ENCODE measurements at places on chromosomes 11 and 22.

- no peak for DNase-seq
These were observed 40.0 kb upstream of the RRM1 start for GRCh38 chr11:4054643-4055042.

DNA sequence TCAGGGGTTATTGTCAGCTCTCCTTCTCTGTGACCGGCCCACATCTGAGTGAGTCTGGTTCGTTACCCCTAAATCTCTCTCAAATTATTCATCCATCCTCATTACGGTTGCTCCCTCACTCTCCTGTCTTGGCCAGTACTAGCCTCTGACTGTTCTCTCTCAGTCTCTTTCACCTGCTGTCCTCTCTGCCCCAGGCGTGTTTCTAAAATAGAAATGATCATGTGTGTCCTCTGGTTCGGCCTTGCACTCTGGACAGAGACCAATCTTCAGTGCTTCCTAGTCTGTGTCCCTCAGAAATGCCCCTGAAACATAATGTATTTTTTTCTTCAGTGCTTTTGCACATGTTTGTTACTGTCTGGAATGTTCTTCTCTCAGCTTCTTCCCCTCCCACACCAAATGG lies 4.9 kb downstream of the PSMD13 start:
- no peak for DNase-seq

DNA sequence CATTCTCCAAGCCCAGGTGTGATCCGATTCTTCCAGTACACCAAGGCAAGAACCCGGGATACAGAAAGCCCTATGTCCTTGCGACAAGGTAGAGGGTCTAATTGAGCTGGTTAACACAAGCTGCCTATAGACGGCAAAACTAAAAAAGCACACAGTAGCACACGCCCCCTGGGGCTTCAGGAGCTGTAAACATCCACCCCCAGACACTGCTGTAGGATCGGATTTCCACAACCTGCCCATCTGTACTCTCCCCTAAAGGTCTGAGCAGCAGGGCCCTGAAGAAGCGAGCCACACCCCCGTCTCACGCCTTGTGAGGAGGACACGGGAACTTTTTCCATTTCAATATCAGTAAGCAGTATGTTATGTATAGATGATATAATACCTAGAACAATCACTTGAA lies 624.7 kb downstream of the BUD13 start:
- DNase-seq = no peak

DNA sequence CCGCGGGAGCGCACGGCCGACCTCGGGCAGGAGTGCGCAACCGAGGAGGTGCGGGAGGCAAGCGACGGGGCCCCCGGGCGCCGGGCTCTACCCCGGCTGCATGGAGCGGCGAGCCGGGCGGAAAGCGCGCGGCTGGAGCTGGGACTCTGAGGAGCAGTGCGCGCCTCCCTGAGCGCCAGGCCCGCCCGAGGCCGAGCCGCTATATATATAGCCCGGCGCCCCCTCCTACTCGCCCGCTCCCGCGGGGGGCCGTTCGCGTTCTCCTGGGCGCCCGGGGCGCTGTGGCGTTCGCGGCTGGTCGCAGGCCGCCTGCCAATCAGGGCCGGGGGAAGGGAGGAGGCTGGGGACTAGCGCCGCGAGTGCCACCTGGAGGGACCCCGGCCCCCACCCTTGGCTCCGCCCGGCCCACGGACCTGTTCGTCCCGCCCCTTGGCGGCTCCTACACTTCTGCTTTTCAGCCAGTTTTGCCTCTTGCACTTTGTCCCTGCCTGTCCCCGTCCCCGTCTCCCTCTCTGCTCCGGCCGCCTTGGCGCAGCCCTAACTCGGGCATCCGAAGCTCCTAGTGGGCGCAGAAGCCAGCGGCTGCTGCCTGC lies at the start of gene FGF4:
FGF4 (minus strand) TSS at position 179 of the 593 bp plus-strand sequence. CDS start 257 bp downstream, outside the sequence.
- no peak for DNase-seq

GRCh38 chr11:102564110-102564509 lies 33.6 kb upstream of the MMP7 start:
- DNase-seq = no peak

DNA sequence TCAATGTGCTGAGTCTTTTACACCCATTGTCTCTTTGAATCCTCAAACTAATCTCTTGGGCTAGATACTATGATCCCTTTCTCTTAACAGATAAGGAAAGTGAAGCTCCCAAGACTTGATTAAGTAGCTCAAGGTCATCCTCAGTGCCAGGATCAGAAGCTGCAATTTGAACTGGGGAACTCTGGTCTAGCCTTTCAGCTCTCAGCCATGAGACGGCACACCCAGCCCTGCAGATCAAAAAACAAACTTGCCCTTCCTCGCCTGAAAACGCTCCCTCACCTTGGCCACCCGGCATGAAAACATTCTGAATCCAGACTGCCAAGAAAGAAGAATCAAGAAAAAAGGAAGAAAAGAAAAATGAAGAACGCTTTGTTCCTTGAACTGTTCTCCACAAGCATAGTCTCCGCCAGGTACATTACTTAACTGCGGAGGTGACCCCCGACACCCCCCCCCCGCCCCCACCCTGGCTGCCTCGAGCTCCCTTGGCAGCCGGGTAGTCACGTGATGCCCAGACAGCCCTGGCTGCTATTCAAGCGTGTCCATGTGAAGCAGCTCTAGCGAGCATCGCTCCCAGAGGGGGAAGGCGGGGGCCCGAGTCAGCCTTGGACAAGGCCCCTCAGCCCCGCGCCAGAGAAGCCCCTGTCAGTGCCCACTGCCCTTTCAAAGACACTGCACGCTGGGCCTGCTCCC lies 451.2 kb downstream of the MIAT start:
- no peak for DNase-seq

DNA sequence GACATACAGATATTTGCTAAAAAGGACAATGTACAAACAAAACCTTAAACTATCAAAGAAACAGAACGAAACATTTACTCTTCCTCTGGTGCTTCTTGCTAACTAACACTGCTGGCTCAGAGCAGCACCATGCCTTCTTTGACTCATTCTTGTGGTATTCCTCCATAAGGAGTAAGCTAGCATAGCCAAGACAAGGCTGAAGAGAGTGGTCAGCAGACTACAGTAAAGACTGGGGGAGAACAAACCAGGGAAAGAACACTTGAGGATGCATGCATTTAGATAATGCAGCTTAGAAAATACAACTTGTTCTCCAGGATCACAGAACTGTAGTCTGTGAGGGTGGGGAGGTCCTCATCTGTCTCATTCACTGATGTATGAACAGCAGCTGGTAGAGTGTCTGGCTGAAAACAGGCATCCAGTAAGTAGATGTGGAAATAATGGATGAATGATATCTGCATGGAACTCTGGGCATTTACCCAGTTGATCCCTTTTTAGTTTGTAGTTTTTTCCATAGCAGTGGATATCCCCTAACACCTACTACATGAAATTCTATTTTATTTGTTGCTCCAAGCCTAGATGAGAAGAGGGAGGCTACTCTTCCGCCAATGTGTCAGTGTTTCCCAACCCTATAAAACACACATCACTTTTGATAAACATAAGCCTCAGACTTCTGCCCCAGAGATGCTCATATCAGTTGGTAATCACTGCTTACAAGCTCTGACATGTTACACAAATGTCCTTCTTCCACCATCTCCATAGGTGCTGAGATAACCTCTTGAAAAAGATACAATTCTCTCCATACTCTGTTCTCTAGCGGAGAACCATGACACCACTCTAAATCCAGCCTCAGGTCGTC lies 7.3 kb downstream of the SNX19 start:
- DNase-seq = no peak

DNA sequence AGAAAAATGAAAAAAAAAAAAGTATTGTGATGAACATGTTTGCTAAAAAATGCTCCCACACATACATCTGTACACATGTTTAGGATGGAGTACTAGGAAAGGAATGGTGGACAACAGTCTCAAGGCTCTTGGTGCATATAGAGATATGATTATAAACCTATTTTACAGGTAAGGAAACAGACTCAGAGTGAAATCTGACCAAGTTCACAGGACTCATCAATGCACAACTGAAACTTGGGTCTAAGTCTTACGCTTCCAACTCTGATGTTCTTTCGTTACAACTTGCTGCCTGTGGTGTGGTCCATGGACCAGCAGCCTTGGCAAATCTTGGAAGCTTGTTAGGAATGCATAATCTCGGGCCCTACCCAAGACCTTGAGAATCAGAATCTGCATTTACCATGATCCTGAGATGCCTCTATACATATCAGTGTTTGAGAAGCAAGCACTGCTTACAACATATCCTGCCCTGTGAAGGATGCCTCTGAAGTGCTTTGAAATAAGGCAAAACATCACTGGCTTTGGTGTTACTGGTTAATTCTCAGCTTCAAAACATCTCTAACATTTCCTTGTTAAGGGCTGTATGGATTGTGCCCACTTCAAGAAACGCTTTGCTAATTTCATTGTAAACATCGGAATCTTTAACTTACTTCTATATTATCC lies 39.9 kb upstream of the NUP160 start:
- DNase-seq = no peak

- no peak for DNase-seq
These were observed 59.8 kb downstream of the KDM2A start for GRCh38 chr11:67178878-67179277.

- no peak for DNase-seq
These were observed 14.0 kb upstream of the ARSA start for GRCh38 chr22:50641696-50642607.

DNA sequence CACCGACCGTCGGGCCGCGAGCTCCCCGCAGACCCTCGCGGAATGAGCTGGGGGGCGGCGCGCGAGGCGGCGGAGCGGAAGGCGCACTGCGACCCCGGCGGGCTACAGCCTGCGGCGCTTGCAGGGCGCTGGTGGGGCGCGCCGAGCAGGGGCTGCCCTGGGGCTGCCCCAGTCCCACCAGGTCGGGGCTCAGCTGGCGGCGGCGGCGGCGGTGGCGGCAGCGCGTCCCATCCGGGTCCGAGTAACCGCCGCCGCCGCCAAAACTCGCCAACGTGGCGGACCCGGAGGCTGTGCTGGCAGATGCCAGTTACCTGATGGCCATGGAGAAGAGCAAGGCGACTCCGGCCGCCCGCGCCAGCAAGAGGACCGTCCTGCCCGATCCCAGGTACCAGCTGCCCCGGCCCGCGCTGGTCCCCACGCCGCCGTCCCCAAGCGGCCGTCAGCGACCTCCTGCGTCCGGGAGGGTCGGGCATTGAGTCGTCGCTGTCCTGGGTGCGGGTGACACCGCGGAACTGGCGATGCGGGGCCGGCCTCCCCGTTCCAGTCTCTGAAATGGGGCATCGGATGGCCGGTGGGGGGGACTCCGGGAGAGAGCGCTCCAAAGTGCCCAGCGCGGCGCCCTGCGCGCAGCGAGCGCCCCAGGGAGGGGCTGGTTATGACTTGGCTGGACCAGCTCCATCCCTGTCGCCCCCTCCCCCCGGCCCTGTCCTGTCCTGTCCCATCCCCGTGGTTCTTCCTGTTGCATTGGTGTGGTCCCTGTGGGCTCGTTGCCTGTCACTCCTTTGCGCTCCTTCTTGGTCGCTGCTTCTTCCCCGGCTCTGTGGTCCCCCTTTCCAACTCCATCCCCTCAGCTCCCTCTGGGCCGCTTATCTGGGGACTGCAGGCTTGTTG lies 63.5 kb downstream of the CRYBB2 start:
- DNase-seq = no peak

DNA sequence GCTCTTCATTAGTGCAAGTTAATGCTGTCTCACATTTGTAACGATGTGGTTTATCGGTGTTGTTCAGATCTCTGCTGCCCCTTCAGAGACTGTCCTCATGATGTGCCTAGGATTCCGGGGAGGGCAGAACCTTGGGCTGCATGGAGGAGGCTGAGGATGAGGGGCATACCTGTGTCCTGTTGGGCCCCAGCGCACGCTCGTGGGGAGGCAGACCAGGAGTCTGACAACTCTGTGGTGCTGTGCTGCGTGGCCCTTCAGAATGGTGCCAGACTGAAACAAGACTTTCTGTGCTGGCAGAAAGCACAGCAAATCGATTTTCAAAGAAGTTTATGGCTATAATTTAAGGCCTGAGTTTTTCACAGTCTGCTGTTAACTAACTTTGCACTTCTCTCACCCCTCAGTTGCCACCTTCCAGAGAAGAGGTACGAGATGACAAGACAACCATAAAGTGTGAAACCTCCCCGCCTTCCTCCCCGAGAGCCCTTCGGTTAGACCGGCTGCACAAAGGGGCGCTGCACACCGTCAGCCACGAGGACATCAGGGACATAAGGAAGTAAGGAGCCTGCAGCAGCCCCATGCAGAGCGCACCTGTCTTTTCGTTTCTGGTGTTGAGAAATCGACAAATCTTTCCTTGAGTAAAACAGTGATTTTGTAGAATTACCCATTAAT lies 44.3 kb upstream of the CTTN start:
- no peak for DNase-seq

DNA sequence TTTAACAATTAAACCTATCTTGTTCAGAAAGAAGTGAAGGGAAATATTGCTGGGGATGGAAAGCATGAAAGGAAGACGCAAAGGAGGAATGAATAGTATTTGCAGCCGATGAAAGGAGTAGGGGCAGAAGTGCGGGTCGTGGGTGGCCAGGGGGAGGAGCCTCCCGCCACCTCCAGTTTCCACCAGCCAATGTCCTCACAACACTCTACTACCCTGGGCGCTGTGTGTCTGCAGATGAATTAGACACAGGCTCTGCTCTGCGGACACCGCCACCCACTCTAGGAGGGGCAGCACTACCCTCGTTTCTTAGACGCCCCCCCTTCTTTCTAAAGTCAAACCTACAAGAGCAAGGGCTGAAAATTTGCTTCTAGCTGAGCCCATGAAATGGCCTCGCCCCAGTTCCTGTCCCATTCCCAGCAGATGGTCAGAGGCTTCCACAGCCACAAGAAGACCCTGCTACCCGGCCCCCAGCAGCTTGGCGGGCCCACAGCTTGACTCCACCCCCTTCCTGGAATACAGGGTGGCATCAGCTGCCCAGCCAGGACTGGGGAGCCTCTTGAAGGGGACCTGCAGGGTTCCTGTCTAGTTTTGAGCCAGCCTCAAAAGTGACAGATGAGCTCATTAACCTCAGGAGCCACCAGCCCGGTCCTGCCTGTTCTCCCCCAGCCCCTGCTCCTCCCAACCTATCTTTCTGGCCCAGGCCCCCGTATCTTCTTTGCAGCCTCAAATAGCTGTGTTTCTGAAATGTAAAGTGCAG lies 268.1 kb downstream of the BUD13 start:
- no peak for DNase-seq

- DNase-seq = no peak
These were observed 3.7 kb downstream of the ASPHD2 start for GRCh38 chr22:26432619-26433311.

DNA sequence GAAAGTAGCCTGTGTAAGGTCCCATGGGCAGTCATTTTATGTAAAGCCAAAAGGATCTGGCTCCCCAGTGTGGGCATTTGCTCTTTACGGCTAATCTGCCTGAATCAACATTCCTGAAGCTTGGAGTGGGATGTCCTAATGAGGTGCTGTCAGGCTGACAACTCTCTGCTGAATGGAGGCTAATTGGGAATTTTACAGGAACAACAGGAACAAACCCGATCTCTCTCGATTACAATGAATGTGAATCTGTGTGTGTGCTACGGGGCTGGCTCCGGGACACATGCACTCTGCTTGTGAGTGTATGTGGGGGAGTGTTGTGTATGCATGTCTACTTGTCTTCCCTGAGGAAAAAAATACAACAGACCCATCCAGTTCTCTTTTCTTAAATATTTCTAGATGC lies 415.2 kb downstream of the TENM4 start:
- no peak for DNase-seq

DNA sequence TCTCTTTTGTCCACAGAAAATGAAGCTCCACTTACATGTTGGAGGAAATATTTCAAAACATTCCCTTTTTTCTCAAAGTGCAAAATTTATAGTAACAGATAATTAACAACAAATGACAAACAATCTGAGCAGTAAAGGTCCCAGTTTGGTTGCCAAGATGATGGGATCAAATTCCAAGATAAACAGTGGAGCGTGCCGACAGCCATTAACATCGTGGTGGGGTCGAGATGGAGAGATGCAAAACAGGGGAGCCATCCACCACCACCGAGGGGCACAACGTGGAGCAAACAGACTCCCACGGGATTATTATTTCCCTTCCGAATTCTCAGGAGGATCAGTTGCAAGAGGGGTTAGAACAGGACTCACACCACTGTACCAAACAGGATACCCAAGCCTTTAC lies 17.2 kb downstream of the MPPED2 start:
- DNase-seq = no peak
